Activated naive CD4-positive, alpha-beta T cell (primary cell): ENCODE measurements at places on chromosomes 13 and 19.

GRCh38 chr19:6593651-6594416 lies 2.9 kb upstream of the CD70 start:
- DNase-seq = no peak

DNA sequence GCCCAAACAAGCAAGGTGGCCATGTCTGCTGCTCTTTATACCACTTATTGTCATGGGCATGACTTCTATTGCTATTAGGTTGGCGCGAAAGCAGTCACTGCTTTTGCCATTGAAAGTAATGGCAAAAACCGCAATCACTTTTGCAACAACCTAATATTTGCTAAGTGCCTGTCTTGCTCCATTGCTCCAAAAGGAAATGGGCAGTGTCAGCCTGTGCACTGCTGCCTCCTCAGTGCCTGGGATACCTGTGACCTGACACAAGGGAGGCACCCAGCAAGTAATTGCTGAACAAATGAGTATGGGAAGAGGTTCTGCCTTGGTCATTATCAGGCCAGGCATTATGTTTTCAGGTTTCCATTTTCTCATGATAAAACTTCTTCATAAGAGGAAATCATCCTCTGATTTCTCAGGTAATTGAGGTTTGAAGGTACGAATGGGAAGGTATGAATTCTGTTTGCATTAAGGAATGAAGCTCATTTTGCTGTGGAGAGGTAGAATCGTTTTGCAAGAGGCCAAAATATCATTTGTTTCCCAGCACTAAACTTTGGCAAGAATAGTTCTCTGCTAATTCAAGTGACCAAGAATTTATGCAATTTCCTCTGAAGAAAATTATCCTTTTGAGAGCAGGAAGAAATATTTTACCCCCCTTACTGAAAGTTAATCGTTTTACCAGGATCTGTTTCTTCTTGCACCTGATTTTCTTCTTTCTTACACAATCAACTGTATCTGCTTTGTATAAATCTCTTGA lies 128.4 kb upstream of the SPRY2 start:
- no peak for DNase-seq

DNA sequence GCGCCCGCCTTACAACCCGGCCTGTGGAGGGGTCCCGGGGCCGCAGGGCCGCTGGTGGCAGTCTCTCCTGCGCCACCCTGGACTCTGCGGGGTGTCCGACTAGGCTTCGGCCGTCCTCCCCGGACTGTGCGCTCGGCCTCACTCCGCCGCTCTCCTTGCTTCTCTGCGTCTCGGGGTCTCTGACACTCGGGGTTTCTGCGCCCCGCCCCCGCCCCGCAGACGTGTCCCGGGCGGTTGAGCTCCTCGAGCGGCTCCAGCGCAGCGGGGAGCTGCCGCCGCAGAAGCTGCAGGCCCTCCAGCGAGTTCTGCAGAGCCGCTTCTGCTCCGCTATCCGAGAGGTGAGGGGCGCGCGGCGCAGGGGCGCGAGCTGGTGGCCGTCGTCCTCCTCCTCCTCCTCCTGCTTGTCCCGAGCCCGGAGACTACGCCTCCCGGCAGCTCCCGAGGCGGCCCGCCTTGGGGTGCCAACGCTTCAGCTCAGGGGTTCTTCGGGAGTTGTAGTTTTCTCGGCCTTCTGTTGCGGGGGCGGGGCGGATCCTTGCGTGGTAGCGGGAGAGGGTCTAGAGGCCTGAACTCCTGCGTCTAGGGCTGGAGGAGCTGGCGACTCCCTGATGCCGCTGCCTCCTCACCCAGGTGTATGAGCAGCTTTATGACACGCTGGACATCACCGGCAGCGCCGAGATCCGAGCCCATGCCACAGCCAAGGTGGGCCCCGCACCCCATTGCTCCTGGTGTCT lies 627 bp downstream of the LIN7B start:
- DNase-seq = peak; percentile 49

DNA sequence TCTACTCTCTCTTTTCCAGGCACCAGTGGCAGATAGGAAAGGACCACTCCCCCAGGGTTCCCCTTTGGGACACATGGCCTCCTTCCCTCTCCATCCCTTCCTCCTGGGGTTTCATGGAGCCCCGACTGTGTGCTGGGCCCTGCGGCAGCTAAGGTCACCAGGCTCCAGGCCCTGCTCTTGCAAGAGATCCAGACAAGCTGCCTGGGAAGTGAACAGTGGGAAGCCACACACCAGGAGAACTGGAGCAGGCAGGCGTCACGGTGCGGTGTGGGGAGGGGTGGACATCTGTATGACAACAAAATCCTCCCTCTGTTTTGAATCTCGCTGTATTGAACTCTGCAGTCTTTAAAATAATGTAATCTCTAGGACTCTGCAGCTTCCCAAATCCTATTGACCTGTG lies 330.1 kb downstream of the UQCRFS1 start:
- no peak for DNase-seq

DNA sequence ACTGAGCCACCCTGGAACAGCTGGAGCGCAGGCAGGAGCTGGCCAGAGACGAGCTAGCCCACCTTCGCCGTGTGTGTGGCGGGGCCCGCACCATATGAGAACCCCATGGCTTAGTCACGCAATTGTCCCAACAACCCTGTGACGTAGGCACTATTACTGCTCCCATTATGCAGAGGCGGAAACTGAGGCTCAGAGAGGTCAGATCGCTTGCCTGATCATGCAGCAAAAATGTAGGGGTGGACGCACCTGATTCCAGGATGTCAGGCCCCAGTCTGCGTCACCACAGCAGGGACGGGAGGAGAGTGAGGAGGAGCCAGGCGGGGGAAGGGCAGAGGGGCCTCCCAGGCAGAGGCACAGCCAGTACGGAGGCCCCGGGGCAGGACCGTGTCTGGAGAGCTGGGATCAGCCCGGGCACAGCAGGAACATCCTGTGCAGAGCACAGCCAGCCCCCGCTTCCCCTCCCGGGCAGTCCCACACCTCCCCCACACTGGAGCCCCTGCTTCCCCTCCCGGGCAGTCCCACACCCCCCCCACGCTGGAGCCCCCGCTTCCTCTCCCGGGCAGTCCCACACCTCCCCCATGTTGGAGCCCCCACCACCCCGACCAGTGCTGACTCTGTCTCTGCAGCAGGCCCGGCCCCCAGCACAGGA lies 16.7 kb downstream of the PIP5K1C start:
- DNase-seq = no peak

- no peak for DNase-seq
Observed at GRCh38 chr19:51691584-51692428, 1.3 kb upstream of the SPACA6 start.

GRCh38 chr13:113937073-113937472 lies 36.8 kb downstream of the C13orf46 start:
- DNase-seq = no peak

- DNase-seq = no peak
Observed at GRCh38 chr13:112905086-112905485, 63.9 kb upstream of the MCF2L start.

DNA sequence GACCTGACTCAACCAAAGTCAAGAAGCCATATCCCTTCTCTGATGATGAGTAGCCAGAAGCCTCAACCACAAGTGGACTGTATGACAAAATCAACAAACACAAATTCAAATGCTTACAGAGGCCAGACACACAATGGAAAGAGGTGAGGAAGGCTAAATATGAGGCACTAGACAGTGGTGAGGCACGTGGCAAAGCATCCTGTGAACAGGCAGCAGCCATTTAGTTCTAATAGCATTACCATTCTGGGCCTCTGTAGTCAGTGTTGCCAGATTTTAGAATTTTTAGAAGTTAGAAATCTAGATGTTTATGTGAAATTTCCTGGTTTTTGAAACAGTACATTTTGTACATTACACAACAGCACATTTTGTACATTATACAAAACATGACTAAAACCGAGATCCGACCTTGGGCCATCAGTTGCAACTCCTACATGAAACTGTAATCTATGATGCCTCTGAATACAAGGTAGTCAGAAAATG lies 403.3 kb downstream of the COG6 start:
- no peak for DNase-seq

GRCh38 chr13:37747071-37747612 lies 122.4 kb downstream of the TRPC4 start:
- no peak for DNase-seq

GRCh38 chr13:38582133-38582532 lies 104.7 kb upstream of the FREM2 start:
- DNase-seq = no peak

DNA sequence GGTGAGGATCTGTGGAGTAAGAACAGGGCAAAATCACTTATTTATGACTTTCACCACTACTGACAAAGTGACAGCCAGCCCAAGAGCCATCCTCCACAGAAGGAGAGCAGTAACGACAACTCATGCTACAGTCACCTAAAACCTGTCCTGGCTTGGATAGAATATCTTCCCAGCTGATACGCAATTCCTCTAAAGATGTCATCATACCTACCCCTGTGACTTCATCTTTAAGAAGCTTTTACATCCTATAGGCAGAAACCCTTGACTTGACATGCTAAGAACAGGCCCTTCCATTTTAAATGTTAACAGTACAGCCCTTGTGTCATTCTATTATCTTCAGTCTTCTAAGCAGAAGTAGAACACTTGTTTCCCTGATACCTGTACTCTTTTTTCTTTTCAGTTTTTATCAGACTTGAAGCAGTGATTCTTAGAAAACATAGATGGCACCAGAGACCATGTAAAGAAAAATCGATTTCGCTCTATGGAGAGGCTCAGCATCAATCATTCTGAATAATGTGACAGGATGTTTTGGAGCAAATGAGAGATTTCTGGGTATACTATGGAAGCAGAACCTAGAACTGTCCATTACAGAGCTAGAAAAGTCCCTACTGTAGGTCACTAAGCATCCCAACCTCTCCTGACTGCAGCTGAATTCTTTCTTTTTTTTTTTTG lies 20.1 kb downstream of the STOML3 start:
- no peak for DNase-seq

- DNase-seq = peak; percentile 55
Observed at GRCh38 chr13:49495783-49496762, at the start of gene PHF11. PHF11 (plus strand) TSS chr13:49495953; CDS start chr13:49496002, 49 bp downstream.

DNA sequence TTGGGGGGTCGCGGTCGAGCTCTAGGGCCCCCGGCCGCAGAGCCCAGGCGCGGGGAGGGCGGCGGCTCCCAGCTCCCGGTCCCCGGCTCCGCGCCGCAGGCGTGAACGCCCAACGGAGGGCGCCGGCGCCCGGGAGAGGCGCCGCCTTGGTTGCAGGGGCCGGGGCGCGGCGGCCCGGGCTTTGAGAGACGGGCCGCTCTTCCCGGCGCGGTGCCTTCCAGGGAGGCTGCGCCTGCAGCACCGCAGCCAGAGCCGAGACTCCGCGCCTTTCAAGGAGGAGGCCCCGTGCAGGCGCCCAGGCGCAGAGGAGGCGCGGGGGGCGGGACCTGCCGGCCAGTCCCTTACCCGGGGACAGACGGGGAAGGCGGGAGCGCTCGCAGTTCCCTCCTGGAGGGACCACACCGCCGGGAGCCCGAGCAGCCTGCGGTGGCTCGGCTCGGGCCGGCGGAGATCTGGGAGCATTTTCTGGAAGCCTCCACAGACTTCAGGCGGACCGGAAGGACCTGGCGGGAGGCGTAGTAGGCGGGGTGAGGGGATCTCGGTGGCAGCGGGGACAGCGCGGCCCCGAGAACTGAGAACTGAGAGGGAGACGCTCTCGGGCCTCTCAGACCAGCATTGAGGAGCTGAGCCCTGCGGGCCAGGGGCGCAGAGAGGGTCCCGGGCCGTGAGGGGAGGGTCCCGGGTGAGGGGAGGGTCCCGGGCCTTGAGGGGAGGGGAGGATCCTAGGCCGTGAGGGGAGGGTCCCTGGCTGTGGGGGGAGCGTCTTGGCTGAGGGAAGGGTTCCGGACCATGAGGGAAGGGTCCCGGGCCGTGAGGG lies 25.5 kb upstream of the MCF2L start:
- DNase-seq = no peak

DNA sequence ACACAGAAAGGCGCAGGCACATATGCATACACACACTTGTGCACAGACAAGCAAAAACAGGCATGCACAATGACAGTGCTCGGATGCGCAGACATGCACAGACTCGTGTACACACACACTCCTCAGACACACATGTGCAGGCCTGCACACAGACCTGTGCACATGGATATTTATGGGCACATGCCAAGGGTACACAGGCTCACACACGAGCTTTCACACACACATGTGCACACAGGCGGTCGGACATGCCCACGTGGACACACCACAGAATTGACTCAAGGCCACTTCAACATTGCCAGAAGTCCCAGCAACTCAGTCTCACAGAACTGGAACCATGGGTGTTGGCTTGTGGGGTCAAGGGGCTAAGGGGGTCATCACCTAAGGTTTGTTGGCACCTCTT lies 206.8 kb downstream of the URI1 start:
- DNase-seq = no peak

DNA sequence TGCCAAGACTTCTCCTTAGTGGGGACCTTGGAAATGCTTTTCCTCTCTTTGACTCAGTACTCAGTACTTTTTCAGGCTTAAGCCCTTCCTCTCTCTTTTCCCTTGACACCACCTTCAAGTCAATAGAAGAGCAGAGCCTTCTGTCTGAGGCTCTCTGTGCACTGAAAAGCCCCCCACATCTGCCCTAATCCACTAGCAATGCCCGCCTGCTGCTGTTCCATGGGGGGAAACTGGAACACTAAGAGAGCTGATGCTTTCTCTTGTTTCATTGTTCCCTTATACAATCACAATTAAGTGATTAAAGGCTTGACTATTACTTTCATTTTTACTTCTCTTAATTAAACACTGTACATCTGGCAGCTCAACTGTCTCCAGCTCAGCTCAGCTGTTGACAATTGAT lies 254.5 kb downstream of the SLITRK6 start:
- no peak for DNase-seq

DNA sequence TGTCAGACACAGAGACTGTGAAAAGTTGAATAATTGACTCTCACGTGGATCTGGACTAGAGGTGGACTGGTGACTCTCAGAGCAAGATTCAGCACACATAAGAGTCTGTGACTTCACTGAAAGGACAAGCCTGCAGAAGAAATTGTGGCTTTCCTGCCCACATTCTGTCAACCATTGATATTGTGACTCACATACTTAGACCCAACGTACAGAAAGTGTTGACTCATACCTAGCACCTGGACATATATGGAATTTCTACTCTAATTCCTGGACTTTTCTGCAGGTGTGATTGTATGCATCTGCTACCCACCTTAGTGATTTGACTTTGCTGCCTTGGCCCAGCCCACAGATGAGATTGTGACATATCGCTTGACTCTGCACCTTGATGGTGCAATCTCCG lies 15.6 kb upstream of the ZNF730 start:
- no peak for DNase-seq

- no peak for DNase-seq
Observed at GRCh38 chr19:13097033-13097462, 5.6 kb downstream of the LYL1 start.

DNA sequence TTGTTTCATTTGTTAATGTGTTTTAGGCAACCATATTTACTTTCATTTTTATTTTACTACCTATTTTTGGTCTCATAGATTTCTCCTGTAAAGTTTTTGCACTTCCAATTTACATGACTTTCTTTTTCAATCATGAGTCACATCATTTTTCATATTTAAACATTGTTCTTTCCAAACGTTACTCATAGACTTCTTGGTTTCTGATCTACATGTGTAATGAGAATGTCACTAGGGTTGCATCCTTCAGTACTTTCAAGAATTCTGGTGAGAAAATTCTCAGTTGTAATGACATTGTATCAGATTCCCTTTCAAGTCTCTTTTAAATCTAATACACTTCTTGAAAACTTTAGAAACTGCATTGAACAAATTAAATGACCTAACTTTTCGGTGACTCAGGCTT lies 991.7 kb downstream of the EFNB2 start:
- DNase-seq = no peak
